ENCODE measurements at places on chromosomes 16 and 17.

- no peak for DNase-seq
Observed at GRCh38 chr17:61010661-61011170, 333.1 kb downstream of the BCAS3 start.

GRCh38 chr17:60311936-60312335 is 80.0 kb downstream of the USP32 start:
- no peak for DNase-seq

DNA sequence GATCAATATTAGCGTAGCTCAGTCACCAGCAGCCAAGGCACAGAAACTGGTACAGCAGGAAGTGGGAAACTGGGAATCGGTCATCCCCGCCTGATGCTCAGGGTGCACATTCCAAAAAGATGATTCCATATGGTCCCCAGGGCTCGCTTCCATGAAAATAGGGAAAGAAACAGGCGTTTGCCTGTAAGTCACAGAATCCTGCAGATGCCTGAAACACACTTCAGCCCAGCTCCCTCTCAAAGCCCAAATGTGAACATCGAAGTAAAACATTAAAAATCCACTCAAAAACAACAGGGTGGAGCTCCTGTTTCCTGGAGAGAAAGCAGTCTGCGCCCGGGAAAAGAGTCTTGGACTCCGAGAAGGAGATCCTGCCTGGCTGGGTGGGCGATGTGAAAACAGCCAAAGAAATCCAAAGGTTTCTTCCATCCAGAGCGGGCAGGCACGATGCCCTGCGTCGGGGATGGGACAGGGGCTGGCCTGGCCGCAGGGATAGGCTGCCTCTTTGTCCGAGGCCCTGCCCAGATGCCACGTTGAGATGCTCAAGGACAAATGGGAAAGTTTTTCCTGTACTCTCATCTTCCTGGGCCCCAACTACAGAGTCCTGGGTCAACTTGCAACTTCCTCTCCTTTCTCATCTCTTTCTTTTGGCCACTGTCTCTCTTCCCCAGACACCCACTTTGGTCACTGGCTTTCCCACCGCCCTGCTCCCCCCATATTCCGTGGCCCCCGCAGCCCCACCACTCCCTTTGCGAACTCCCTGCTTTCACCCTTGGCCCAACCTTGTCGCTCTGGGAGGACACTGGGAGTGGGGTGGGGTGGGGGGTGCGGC is 743 bp downstream of the WIPI1 start:
- peak; percentile 73 for DNase-seq

DNA sequence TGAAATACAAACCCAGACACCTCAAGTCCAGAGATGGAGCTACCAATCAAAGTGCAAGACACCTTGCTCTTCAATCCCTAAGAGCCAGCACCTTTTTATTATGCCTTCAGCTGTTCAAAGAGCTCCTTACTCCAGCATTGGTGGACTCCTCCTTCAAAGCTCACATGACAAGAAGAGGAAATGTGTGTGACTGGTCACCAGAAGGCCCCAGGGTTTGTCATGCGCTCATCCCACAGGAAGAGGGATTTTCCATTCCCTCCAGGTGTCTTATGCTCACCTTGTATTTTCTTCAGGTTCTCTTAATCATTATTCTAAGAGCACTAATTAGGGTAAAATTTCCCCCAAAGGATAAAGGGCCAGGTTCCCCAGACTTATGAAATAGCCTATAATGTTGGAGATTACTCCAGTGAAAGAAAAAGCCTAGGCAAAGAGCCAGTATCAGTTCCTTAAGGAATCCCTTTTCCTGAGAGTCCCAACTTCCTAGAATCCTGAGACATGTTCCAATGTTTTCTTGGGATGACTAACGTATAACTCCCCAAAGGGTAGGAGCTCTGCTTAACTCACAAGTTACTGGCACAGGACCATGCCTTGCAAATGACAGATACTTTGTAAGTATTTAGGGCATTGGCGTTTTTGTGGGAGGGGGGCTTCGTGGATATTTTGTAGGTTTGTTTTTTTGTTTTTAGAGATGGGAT is 56.9 kb upstream of the SOX9 start:
- DNase-seq, result no peak

- DNase-seq, result no peak
Observed at GRCh38 chr17:83092931-83093330, 13.5 kb downstream of the METRNL start.

GRCh38 chr16:20380782-20381181 is 23.8 kb downstream of the PDILT start:
- DNase-seq, result no peak

DNA sequence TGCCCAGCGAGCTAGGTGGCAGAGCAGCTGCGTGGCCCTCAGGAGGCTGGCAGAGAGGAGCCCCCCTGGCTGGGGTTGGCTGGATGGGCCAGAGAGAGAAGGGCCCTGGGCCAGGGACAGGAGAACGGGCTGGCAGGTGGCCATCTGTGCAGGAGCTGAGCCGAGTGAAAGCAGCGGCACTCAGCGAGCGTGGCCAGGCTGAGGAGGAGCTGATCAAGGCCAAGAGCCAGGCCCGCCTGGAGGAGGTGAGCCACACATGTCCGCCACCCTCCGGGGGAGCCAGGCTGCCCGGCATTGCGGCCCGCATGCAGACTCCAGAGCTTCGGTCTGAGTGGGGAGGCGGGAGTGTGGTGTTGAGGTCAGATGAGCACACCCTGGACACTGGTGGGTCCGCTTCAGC is 2.1 kb upstream of the RAC3 start:
- no peak for DNase-seq

DNA sequence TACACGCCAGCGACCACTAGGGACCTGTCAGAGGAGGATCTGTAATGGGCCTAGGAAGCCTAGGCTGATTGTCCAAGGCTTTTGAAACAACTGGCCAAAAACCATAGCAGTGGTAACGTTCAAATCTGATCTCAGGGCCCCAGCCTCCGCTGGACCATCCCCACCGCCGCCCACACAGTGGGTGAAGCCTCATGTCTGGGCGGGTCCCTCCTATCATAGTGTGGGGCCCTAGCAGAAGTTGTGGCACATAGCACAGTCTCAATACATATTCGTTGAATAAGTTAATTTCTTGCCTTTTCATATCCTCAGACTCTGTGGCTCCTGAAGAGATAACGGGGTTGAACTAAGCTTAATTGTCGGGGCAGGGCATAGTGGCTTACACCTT is 818 bp downstream of the DPH1 start:
- no peak for DNase-seq

- no peak for DNase-seq
Observed at GRCh38 chr16:56580391-56581048, 8.8 kb upstream of the MT3 start.

DNA sequence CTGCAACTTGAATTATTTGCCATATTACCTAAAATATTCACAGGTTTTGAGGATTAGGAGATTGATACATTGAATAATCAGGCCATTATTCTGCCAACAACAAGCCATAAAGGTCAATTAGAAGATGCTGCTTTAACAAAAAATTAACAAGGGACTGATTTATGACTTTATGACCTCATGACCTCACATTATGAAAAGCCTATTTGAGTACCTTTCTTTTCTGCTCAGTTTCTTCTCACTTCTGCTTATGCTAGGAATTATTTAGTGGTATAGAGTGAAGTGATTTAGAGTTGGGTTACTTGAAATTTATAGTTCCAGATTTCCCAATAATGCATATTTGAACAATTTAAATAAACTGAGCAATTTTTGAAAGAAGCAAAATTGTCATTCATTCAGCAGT is 121.6 kb downstream of the CHD9 start:
- no peak for DNase-seq

GRCh38 chr16:29807426-29808218 is 1.3 kb downstream of the MAZ start:
- peak; percentile 90 for DNase-seq

DNA sequence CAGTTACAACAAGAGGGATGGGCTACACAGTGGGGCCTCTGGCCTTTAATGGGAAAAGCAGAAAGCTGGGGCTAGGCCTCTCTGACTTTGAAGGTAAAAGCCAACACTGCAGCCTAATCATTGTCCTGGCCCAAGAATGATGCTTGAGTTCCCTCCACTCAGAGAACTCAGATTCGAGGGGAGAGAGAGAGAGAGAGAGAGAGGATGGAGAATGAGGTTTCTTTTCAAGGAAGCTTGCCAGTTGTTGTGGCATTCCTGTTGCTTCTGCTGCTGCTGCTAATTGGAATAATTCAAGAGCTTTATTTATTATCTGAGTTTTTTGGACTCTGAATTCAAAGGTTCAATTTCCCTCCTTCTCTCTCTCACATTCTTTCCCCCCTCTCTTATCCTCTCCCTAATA is 144.6 kb upstream of the IRX6 start:
- peak; percentile 40 for DNase-seq

GRCh38 chr17:81025065-81025740 is 9.7 kb upstream of the BAIAP2 start:
- no peak for DNase-seq

GRCh38 chr17:82611140-82612058 is 36.8 kb downstream of the WDR45B start:
- DNase-seq, result peak; percentile 55

DNA sequence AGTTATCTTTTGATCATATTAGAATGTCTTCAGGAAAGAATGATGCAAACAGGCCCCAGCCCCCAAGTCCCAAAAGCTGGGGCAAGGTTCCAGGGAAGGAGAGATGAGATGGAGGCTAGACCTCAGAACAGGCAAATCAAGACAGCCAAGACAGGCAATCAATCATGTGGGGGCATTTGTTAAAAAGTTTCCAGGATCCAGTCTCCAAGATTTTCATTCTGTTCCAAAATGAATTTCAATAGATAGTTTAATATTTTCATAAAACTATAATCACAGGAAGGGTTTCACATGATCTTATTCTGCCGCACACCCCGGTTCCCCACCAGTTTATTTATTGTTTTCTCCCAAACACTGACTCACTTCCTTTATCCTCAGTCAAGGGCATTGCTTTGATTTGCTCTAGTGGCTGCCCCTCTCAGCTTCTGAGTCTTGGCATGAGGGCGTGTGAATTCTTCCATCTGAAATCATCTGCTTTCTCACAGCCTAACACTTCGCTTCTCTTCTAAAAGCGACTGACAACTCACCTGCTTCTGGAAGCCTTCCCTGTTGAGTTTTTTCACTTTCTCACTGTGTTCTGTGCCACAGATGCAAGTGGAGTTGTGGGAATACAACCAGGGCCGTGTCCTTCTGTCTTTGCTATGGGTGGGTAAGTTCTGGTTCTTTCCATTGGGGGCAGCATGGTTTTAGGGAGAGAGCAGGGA is 12.2 kb upstream of the TERF2 start:
- DNase-seq, result peak; percentile 56

GRCh38 chr17:35596530-35597233 is 9.6 kb downstream of the AP2B1 start:
- no peak for DNase-seq

DNA sequence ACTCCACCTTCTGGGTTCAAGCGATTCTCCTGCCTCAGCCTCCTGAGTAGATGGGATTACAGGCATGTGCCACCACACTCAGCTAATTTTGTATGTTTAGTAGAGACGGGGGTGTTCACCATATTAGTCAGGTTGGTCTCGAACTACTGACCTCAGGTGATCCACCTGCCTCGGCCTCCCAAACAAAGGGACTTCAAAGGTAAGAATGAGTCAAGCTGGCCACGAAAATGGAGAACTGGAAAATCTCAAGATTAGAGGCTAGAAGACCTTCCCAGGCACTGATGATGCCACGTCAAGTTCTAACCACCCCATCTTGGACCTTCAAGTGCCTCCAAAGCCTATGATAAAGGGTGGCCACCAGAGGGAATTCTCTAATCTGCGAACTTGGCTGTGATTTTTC is 1.3 kb upstream of the CCL15 start:
- no peak for DNase-seq

- DNase-seq, result peak; percentile 80
Observed at GRCh38 chr16:75271441-75272096, 20.1 kb upstream of the BCAR1 start.

GRCh38 chr17:65088621-65089360 is 32.3 kb upstream of the GNA13 start:
- DNase-seq, result no peak

- no peak for DNase-seq
Observed at GRCh38 chr16:49778202-49778930, 77.5 kb downstream of the ZNF423 start.

DNA sequence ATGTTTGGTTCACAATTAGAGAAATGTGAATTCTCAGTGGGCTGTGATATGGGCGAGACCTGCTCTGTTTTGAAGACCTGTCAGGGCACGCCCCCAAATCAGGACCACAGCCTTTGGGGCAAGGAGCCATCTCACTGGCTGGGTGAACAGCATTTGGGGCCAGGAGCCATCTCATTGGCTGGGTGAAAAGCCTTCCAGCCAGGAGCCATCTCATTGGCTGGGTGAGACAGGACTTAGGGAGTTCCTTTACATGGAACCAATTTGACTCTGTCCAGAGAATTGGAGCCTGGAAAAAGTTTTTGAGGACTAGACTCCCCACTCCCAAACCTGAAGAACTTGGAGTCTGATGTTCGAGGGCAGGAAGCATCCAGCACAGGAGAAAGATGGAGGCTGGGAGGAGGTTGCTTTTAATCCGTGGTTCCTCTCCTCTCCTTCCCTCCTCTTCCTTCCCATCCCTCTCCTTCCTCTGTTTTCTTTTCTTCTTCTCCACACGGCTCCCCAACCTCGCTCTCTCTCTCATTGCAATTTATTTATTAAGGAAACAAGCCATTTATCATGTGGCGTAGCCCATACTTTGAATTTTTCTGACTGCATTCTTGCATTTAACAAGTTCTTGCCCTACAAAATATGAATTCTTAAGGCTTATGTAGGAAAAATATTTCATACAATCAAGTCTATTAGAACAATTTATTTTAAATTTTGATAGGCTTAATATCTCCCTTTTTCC is 19.7 kb downstream of the FOXL1 start:
- DNase-seq, result no peak

- no peak for DNase-seq
Observed at GRCh38 chr16:57721356-57722209, 14.0 kb upstream of the KATNB1 start.

All from retina (tissue), 1 donor.